ENCODE measurements at places on chromosomes 4 and X.

- no peak for DNase-seq
Measured at GRCh38 chr4:7202411-7202810, 10.1 kb downstream of the SORCS2 start.

DNA sequence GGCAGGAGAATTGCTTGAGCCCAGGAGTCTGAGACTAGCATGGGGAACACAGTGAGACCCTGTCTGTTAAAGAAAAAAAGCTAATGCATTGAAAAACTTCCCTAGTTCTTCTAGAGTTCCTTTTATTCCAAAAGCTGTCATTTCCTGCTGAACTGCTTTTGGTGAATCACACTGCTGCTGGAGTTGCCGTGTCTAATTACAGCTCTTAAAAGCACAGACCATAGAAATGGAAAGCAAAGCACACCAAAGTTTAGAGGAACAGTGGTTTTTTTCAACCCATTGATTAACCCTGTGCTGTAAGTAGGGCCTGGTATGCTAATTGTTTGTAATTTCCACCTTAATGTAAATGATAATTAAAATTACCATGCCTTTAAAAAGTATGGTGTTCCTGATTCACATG is 52.4 kb downstream of the SEPTIN11 start:
- no peak for DNase-seq

DNA sequence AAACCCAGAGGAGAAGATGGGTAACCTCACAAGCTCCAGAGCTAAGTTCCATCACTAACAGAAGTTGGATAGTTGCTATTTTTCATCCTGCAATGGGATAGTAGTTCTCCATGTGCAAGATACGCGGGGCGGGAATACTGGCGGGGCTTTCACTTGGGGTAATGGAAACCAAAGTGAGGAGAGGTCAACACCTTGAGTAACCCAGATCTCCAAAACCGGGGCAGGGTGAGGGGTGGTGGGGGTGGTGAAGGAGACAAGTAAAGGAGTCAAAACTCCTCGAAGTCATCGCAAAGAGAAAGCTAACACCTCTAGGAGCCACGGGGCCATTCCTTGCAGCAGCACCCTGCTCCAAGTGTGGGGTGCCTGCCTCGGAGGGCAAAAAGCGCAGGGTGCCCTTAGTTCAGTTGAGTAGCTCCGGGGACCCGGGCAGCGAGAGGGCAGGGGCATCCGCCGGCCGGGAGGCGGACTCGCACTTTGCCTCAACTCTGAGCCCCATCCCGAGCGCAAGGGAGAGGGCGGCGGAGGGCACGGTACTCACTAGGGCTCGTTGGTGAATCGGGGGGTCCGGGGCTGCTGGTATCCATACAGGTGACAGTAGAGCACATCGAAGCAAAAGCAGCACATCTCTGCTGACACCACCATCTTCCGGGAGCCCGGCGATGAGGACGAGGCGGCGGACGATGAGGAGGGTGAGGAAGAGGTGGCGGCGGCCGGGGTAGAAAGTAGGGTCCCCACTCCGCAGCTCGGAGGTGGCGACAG is 645 bp downstream of the AMMECR1 start:
- DNase-seq, result peak; percentile 39

DNA sequence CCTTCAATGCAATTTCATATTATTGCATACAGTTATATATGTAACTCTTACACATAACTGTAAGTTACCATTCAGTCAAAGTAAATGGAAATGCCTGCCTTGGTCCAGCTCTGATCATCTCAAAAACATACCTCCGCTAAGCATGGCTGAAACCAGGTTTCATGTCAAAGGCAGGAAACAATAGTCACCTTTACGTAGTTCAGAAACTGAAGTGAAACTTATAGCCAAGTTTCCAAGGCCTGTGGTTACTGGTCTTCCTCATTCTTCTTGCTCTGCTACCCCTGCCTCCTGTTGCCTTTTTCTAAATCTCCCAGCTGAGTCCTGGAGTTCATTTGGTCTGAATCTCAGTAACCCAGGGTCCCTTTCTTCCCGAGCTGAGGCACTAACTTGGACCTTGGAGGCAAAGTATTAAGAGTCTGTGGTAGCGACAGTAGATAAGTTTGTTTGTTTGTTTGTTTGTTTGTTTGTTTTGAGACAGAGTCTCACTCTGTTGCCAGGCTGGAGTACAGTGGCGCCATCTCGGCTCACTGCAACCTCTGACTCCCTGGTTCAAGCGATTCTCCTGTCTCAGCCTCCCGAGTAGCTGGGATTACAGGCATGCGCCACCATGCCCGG is 30.8 kb downstream of the DAPP1 start:
- DNase-seq, result no peak

GRCh38 chr4:64857198-64857597 is 447.9 kb upstream of the TECRL start:
- no peak for DNase-seq

GRCh38 chr4:47463235-47463956 is at the start of gene COMMD8:
COMMD8 (minus strand) TSS chr4:47463702; CDS start chr4:47463651, 51 bp downstream.
- peak; percentile 90 for DNase-seq

DNA sequence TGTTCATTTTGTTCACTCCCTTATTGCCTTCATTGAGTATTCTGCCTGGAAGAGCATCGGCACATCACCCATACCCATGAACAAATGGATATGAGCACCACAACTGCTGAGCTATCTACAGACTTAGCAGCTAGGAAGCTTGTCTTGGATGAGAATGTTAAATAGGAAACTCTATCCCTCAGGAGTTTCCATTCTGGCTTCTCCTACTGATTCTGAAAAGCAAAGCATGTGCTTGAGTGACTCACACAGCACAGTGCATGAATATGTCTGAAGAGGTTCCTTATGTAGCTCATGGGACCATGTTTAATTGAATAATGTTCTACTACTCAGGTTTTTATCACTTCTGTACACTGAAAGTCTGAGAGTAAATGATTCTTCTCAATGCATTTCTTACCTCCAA is 57.3 kb upstream of the MXRA5 start:
- DNase-seq, result no peak

DNA sequence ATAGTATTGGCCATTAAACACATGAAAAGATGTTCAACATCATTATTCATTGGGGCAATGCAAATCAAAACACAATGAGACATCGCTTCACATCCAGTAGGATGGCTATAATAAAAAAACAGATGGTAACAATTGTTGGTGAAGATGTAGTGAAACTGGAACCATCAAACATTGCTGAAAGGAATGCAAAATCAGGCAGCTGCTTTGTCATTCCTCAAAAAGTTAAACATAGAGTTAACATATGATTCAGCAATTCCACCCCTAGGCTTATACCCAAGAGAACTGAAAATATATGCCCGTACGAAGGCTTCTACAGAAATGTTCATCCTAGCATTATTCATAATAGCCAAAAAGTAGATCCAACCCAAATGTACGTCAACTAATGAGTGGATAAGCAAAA is 144.0 kb upstream of the NAP1L5 start:
- DNase-seq, result no peak

DNA sequence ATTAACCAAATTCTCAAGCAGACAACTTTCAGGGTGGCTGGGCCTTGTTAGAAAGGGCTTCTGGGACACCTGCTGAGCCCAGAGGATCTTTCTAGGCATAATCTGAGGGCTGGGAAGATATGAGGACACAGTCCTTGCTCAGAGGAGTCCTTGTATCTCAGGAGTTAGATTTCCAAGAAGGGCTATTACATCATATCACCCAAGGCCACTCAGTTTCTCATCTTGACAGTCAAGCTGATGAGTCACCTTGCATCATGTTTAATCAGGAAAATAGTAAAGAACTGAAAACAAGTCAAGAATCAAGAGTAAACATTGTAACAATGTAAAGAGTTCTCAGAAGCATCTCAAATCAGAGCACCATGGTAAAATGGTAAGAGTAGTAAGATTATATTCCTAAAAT is 4.0 kb downstream of the PCYT1B start:
- DNase-seq, result no peak

- DNase-seq, result no peak
Measured at GRCh38 chrX:121258545-121258944, 211.1 kb downstream of the GLUD2 start.

DNA sequence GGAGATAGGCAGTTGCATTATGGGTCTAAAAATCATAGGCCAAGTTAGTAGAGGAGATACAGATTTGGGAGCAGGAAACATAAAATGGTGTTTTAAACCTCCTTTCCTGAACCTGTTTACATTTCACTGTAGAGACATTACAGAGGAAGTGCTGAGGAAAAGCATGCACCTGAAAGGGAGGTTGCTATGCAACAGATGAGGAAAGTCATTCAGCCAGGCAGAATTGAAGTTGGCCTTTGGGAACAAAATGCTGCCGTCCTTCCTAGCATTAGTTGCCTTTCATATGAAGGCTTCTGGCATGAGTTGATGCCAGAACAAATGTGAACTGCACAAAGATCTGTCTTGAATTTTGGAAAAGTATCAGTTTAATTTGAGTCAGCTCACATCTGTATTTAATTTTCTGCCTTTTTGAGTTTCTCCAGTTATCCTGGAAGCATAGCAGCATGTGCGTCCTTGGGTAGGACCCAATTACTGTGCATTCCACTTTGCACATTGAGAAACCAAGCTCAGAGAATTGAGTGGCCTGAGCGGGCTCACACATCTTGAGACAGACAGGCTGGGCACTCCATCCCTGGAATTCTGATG is 38.2 kb downstream of the MAGED1 start:
- DNase-seq, result no peak

DNA sequence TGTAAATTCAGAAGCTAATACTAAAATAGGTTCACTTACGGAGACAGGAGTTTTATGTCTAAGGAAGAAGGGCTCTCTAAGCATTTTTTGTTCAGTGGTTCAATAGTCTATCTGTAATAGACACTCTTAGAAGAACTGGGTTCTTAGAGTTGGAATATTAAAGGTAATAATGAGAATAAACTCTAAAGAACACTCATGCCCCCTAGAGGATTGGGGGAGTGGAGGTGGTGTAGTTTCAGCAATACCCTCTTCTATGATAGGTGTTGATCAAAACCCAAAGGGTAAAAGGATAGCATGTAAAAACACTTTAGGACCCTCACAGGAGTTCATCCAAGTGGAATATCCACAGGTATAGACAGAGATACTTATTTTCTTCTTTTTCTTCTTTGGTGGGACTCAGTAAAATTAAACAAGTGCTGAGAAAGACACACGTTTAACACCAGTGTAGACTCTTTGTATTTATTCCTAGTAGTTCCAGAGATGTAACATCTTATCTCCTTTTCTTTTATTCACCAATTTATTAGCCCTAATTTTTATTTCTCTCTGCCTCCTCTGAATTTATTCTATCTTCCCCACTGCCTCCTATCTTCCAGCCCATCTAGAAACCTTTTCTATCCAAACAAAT is 25.7 kb upstream of the MND1 start:
- peak; percentile 33 for DNase-seq

GRCh38 chr4:42720533-42720932 is 63.6 kb upstream of the ATP8A1 start:
- no peak for DNase-seq

GRCh38 chr4:80266902-80267380 is 477 bp downstream of the FGF5 start:
- no peak for DNase-seq

- no peak for DNase-seq
Measured at GRCh38 chr4:831483-831805, 5.5 kb upstream of the CPLX1 start.

GRCh38 chrX:69238114-69238886 is 73.0 kb upstream of the PJA1 start:
- no peak for DNase-seq

DNA sequence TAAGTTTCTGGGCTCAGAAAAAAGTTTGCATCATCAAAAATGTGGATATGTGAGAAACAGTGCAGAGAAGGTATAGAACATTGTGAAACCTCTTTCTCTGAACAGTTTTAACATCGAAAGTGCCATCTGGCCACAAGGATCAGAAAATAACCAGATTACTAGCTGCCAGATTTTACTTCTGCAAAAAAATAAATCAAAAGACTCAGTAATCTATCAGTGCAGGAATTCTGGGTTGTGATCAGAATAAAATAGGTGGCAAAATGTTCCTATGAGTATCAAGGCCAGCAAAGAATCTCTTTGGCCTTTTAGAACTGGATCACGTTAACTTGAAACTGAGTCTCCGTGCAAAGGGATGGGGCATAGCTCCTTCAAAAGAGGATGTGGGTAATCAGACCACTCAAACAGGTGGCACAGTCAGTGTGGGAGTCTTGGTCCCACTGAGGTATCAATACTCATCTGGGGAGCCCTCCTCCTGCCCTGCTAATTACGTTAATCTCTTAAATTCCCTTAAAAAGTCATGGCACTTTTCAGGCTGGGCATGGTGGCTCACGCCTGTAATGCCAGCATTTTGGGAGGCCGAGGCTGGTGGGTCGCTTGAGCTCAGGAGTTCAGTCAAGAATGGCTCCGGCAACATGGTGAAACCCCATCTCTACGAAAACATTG is 26.7 kb upstream of the RBM47 start:
- DNase-seq, result no peak

DNA sequence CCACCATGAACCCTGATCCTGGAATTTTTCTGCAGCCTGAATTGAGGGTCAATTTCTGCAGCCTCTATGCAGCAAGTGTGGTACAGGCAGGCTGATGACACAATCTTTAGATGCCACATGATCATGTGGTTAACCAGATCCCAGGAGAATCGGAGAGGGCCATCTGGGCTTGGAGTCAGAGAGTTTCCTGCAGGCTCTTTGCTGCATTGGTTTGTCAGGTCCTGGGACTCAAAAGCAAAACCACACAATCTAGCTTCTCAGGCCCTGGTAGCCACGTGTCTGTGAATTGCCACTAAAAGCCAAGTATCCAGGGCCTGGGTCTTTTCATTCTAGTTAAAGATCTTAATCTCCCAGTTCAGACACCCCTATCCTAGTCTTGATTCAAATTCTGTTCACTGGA is 464.5 kb downstream of the BCOR start:
- peak; percentile 74 for DNase-seq

- no peak for DNase-seq
Measured at GRCh38 chr4:147940171-147940570, 208.3 kb downstream of the ARHGAP10 start.

DNA sequence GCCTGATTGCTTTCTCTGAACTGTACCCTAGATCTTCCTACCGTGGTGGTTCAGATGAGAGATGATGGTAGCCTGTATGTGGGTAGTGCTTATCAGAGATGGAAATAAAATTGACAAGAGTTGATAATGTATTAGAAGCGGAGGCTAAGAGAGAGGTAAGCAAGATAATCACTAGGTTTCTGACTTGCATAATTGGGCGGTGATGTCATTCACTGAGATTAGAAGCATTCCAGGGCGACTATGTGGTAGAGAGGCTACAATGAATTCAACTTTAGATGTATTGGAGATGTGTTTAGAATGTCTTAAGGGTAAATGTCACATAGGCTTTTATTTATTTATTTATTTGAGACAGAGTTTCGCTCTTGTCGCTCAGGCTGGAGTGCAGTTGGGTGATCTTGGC is 415 bp upstream of the TENM3 start:
- DNase-seq, result no peak

- DNase-seq, result no peak
Measured at GRCh38 chr4:187449702-187450101, 545.9 kb upstream of the ZFP42 start.

GRCh38 chrX:926070-926469 is 286.4 kb downstream of the CRLF2 start:
- DNase-seq, result no peak

DNA sequence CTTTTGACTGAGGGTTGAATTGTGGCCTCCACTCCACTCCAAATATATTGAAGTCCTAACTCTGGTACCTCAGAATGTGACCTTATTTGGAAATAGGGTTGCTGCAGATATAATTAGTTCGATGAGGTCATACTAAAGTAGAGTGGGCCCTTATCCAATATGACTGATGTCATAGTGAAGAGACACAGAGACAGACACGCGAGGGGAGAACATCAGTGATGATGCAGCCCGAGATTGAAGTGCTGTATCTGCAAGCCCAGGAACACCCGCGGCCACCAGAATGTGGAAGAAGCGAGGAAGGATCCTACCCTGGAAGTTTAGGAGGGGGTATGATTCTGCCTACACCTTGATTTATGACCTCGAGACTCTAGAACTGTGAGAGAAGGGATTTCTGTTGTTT is 279.0 kb downstream of the ANKRD50 start:
- DNase-seq, result no peak
